Esophagus squamous epithelium (tissue), 5 donors: ENCODE measurements at places on chromosomes 1 and 21.

GRCh38 chr21:39079617-39080016, 103.6 kb downstream of the PSMG1 start:
- H3K4me3 ChIP-seq, result no peak overlapping the region
- H3K27me3 ChIP-seq, result no peaks in the 10 kb centered on the region
- peak overlapping the region; percentile 50 for H3K27ac ChIP-seq
- peak; percentile 20 for DNase-seq
- peaks cover 3% of the 10 kb centered on the region for H3K4me1 ChIP-seq

GRCh38 chr1:82153272-82153629, 352.5 kb downstream of the ADGRL2 start:
- no peaks in the 10 kb centered on the region for H3K4me1 ChIP-seq
- H3K27ac ChIP-seq, result no peak overlapping the region
- no peak overlapping the region for H3K4me3 ChIP-seq

- no peaks in the 10 kb centered on the region for H3K36me3 ChIP-seq
- H3K27ac ChIP-seq, result peak within 1 kb of the TSS; percentile 21
- no peak for DNase-seq
- peaks cover 3% of the 10 kb centered on the region for H3K4me1 ChIP-seq
Observed at GRCh38 chr1:22643381-22643780, at the start of gene C1QC. C1QC (plus strand) TSS chr1:22643633; CDS start chr1:22644024, 391 bp downstream.

GRCh38 chr1:31523012-31523411, 53.3 kb upstream of the TINAGL1 start:
- peaks cover 5% of the 10 kb centered on the region for H3K4me1 ChIP-seq
- peak overlapping the region; percentile 48 for H3K27ac ChIP-seq
- no peaks in the 10 kb centered on the region for H3K27me3 ChIP-seq
- no peak overlapping the region for H3K4me3 ChIP-seq

DNA sequence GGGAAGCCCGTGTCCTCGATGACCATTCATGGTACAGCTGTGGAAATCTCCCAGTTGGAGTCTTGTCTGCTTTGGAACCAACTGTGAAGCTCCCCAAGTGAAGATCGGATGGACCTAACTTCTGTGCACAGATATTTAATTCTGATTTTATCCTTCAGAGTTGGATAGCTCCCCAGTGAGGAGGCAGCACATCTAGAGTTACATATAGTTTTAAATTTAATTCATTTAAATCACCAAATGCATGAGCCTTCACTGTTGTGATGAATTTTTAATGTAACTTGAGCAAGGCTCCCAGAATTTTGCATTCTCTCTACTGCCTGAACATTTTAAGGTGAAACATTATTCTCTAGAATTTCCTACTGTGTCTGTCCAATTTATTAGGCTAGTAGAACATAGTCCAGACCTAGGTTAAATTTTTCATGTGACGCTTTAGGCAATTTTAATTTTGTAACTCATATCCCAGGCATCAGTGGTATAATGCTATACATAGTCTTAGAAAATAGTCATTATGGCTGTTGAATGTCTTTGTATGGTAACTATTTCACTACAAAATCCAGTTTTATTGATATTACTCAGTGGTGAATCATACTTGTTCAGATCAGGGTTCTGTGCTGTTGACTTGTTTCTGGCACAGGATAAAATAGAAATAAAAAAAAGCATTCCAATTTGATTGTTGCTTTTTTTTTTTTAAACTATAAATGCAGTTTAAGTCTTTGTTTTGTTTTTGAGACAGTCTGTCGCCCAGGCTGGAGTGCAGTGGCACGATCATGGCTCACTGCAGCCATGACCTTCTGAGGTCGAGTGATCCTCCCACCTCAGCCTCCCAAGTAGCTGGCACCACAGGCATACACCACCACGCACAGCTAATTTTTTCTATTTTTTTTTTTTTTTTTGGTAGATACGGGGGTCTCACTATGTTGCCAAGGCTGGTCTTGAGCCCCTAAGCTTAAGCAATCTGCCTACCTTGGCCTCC, 66.9 kb downstream of the PRDM2 start:
- H3K4me3 ChIP-seq, result no peak overlapping the region
- DNase-seq, result no peak
- H3K27ac ChIP-seq, result no peak overlapping the region
- H3K27me3 ChIP-seq, result no peaks in the 10 kb centered on the region
- peaks cover 5% of the 10 kb centered on the region for H3K4me1 ChIP-seq
- no peaks in the 10 kb centered on the region for H3K36me3 ChIP-seq

GRCh38 chr1:63651161-63651701, 58.0 kb downstream of the PGM1 start:
- H3K27ac ChIP-seq, result no peak overlapping the region
- no peak overlapping the region for H3K4me3 ChIP-seq
- no peak for DNase-seq

GRCh38 chr1:226128487-226129075, 58.0 kb downstream of the ACBD3 start:
- DNase-seq, result no peak
- peak overlapping the region; percentile 90 for H3K27ac ChIP-seq
- H3K36me3 ChIP-seq, result no peaks in the 10 kb centered on the region
- H3K4me1 ChIP-seq, result peaks cover 20% of the 10 kb centered on the region

DNA sequence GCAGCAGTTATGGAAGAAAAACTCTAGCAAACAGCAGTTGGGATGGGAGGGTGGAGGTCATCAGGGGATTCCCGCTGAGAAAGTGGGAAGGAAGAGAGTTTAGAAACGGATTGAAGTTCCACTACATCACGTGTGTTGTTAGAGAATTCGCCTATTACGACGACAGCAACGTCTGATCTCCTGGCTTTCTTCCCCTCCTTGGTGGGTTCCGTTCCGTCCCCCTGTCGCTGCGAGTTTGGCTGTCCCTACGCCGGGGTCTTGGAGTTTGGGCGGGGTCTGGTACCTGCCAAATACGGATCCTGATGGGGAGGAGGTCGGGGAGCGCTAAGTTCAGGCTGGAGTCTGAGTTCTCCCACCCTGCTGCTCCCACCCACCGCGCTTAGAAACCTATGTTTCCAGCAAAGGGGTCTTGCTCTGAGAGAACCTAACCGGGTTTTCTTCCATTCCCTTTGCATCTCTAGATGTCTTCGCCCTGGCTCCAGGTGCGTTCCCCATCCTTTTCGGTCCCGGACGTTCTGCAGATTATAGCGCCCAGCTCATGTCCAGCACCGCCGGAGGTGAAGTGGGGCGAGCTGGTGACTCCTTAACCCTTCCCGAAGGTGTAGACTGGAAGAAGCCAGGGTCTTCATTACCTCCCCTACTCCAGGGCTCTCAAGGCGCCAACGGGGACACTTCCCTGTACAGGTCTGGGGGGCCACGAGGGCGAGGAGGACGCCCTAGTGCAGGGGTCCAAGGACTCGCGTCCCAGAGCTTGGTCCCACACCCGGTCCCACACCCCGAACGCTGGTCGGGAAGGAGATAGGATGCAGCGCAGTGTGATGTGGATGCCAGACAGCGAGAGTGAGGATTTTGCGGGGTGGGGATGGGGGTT, 641 bp upstream of the KCNK2 start:
- DNase-seq, result no peak
- peaks cover 3% of the 10 kb centered on the region for H3K27me3 ChIP-seq
- H3K36me3 ChIP-seq, result no peaks in the 10 kb centered on the region
- peaks cover 20% of the 10 kb centered on the region for H3K4me1 ChIP-seq
- H3K4me3 ChIP-seq, result peak overlapping the region; percentile 37

DNA sequence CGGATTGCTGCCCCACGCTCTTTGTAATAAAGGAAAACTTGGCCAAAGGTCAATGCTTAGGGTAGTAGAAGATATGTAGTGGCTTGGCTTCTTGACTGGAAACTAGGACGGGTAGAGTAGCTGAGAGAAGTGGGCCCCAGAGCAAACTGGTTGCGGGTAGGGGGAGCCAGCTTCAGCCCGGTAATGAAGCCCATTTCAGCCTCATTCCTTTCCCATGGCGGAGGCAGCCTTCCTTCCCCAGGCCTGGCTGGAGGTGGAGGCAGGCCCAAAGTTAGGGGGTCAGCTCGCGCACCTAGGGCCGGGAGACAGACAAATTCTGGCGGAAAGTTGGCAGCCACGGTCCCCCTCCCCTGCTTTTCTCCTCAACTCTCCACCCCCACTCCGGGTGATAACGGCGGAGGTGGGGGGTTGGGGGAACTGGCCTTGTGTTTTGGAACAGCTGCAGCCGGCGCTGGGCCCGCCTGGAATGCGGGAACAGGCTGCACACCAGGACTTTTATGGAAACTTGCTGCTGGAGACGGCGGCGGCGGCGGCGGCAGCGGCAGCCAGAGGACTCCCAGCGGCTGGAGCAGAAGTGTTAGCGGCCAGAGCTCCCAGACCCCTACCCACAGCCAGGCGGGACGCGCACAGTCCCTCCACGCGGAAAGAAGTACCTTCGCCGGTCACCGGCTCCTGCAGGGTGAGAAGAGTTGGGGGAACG, at the start of gene NEXN:
TSS of gene NEXN (plus strand) at position 544 of the 700 bp plus-strand sequence. CDS start 27,483 bp downstream, outside the sequence.
- peak within 1 kb of the TSS; percentile 92 for H3K27ac ChIP-seq
- peaks cover 25% of the 10 kb centered on the region for H3K4me1 ChIP-seq
- no peaks in the 10 kb centered on the region for H3K36me3 ChIP-seq
- H3K27me3 ChIP-seq, result no peaks in the 10 kb centered on the region

GRCh38 chr1:8425150-8425780, 107.4 kb downstream of the SLC45A1 start:
- H3K27me3 ChIP-seq, result no peaks in the 10 kb centered on the region
- H3K27ac ChIP-seq, result peak overlapping the region; percentile 100
- DNase-seq, result no peak
- peak overlapping the region; percentile 96 for H3K4me3 ChIP-seq

GRCh38 chr1:107934578-107934977, 30.4 kb downstream of the VAV3 start:
- no peaks in the 10 kb centered on the region for H3K27me3 ChIP-seq
- H3K4me1 ChIP-seq, result peaks cover 17% of the 10 kb centered on the region
- no peak for DNase-seq
- H3K27ac ChIP-seq, result no peak overlapping the region

- H3K4me3 ChIP-seq, result no peak overlapping the region
- no peak for DNase-seq
- H3K4me1 ChIP-seq, result peaks cover 4% of the 10 kb centered on the region
- H3K27me3 ChIP-seq, result no peaks in the 10 kb centered on the region
Observed at GRCh38 chr1:20719261-20719660, 1.5 kb upstream of the KIF17 start.

DNA sequence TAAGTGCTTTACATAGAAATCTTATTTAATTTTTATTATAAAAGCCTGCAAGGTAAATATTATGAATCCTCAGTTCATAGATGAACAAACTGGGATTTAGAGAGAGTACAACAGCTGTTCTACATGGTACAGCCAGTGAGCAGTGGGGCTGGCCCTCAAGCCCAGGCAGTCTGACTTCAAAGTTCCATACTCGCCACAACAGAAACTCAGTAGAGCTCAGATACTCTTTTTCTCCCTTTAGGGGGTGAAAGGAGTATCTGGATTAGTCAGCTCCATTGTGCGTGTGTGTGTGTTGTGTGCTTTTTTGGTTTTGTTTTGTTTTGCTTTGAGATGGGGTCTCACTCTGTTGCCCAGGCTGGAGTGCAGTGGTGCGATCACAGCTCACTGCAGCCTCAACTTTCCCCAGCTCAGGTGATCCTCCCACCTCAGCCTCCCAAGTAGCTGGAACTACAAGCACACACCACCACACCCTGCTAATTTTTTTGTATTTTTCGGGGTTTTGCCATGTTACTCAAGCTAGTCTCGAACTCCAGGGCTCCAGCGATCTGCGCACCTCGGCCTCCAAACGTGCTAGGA, 378.5 kb downstream of the SMYD3 start:
- H3K4me3 ChIP-seq, result no peak overlapping the region
- no peaks in the 10 kb centered on the region for H3K27me3 ChIP-seq
- no peak for DNase-seq
- H3K36me3 ChIP-seq, result no peaks in the 10 kb centered on the region
- H3K4me1 ChIP-seq, result no peaks in the 10 kb centered on the region
- no peak overlapping the region for H3K27ac ChIP-seq

- no peaks in the 10 kb centered on the region for H3K27me3 ChIP-seq
- H3K27ac ChIP-seq, result no peak overlapping the region
- H3K36me3 ChIP-seq, result no peaks in the 10 kb centered on the region
- no peak overlapping the region for H3K4me3 ChIP-seq
Observed at GRCh38 chr1:22414244-22414751, 37.4 kb upstream of the ZBTB40 start.

GRCh38 chr1:217363319-217363718, 267.6 kb downstream of the GPATCH2 start:
- H3K36me3 ChIP-seq, result no peaks in the 10 kb centered on the region
- H3K27me3 ChIP-seq, result no peaks in the 10 kb centered on the region
- H3K4me1 ChIP-seq, result no peaks in the 10 kb centered on the region
- no peak overlapping the region for H3K4me3 ChIP-seq

DNA sequence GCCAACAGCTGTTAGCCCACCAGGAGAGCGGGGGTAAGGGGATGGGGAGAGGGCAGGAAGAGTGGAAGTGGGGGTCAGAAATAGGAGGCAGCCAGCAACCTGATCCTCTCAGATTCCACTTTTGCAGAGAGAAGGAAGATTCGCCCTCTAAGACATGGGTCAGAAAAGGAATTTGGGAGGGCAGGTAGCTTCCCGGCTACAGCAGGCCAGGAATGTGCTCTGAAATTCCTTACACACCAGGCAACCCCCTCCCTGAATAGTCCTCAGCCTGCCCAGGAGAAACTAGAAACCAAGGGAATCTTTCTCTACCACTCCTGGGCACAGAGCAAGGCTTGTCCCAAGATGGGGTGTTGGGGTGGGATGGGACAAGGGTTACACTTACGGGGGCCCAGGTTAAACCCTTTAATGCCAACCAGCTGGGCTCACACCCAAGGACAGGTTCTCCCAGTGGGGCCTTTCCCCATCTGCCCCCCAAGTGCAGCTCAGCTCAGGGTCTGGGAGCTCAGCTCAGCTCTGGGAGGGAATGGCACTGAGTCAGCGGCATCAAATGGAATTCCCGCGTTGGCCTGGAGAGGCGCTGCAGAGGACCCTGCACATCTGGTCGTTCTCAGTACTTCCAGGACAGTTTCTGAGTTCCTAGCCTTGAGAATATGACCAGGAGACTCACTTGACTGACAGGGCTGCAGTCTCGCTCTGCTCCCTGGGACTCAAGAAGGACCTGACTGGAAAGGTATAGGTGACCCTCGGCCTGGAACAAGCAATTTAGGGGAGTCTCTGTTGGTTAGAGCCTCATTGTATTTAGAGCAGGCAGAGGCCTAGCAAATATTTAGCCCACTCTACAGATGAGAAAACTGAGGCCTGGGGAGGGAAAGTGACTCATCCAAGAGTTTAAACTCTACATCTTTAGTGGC, 761 bp downstream of the TNNT2 start:
- DNase-seq, result no peak
- H3K4me3 ChIP-seq, result no peak overlapping the region
- H3K27ac ChIP-seq, result no peak overlapping the region
- no peaks in the 10 kb centered on the region for H3K36me3 ChIP-seq
- H3K4me1 ChIP-seq, result no peaks in the 10 kb centered on the region

GRCh38 chr1:95180371-95180770, 53.6 kb upstream of the RWDD3 start:
- no peaks in the 10 kb centered on the region for H3K36me3 ChIP-seq
- H3K27me3 ChIP-seq, result no peaks in the 10 kb centered on the region
- no peak overlapping the region for H3K4me3 ChIP-seq
- no peaks in the 10 kb centered on the region for H3K4me1 ChIP-seq
- DNase-seq, result no peak
